GDM1 (cell line): ENCODE measurements at places on chromosomes 12 and 14.
A peak's percentile ranks its signal among the peaks of the same experiment; 100 is the strongest.

- no peak for DNase-seq
Observed at GRCh38 chr12:122174155-122174845, at the start of gene IL31. Gene IL31 (minus strand): TSS chr12:122174221. CDS start chr12:122174172, 49 bp downstream.

DNA sequence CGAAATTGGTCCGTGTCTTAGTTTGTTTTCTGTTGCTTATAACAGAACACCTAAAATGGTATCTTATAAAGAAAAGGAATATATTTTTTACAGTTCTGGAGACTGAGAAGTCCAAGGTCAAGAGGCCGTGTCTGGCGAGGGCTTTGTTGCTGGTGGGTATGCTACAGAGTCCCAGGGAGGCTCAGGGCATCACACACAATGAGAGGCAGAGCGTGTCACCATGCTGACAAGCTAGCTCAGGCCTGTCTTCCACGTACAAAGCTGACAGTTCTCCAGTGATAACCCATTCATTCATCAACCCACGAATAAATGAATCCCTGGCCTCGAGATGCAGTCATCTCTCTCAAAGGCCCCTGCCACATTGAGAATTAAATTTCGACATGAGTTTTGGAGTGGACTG is 56.7 kb upstream of the AEBP2 start:
- DNase-seq, result no peak

DNA sequence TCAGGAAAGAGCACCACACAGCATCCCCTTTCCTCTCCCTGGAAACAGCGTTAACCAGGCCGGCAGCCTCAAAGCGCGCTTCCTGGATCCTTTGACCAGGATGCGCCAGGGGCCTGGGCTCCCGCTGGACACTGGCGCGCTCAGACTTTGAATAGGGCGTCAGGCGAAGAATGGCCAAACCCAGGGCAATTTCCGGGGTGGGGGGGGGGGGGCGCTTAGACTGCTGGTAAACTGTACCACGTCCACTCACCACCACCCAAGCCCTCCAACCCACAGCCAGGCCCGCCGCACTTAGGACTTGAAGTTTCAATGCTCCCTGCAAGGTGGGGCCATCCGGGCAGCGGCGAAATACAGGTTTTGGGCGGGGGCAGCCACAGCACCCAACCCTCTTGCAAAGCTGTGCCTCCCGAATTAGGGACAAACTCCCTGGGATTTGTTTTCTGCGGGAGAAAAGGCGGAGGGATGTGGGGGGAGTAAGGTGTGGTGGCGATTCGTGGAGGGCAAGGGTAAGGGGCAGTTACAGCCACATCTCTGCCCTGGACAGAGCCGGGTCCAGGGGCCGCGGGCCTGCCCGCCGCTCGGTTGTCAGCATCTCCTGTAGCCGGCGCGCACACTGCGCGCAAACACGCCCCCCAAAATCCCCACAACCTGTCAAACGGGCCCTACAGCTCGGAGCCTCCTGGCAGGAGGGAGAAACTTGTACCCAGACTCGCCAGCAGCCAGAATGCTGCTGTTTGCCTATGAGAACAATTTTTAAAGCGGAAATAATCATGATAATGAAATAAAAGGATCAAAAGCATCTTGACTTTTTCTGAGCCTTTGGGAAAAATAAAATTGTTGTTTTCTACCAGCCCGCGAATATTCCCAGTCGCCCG is 958 bp downstream of the RTN1 start:
- no peak for DNase-seq

DNA sequence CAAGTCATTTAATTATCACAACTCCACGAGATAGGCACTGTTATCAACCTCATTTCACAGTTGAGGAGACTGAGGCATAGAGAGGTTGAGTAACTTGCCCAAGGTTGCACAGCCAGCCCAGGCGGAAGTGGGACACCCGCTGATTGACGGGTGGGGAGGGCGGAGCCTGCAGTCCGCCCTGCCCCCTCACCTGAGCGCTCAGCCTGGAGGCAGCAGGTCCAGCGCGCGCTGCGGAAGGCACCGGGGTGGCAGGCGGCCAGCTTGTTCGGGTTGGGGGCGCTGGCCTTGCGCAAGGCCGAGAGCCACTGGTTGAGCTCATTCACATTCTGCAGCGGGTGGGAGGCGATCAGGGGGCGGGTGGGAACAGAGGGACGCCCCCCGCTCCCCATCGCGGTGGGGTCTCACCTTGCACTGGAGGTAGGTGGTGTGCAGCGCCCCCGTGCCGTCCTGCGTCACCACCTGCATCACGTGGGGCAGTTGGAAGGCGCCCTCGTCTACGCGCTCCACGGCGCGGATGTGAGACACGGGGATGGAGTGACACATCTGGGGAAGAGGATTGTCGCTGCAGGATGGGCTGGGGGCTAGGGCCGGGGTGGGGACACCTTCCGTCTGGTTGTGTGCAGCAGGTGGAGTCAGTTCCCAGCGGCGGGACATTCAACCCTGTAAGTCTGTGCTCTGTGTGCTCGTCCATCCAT is 31.7 kb downstream of the RASAL1 start:
- DNase-seq, result no peak

DNA sequence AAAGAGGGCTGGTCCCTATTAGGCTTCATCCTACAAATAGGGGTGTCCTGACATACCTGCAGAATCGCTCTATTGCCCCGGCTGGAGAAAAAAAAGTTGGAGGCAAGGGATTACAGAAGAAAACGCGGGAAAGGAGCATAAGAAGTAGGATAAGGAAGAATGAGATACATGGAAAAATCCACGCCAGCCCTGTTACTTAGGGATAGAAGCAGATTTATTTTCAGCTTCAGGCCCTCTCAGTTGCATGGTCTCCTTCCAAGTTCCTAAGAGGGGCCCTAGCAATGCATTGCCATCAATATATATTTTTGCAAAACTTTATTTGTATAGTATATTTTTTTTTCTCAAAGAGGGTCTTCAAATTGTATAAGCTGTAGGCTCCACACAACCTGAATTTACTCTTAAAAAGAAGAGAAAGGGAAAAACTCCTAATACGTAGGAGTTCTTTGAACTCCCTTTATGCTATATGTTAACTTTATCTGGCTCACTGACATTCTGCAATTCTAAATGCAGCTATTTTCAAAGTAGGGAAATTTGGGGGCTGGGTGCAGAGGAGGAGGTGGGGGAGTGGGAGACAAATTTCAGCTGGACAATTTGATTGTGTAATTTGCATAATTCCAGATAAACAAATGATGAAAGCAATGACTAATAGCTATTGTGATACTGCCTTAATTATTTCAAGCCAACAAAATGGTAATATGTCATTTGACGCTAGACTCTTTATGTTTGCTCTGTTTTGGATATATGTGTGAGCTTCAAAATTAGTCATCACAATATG is 137.7 kb upstream of the TRHDE start:
- DNase-seq, result no peak

DNA sequence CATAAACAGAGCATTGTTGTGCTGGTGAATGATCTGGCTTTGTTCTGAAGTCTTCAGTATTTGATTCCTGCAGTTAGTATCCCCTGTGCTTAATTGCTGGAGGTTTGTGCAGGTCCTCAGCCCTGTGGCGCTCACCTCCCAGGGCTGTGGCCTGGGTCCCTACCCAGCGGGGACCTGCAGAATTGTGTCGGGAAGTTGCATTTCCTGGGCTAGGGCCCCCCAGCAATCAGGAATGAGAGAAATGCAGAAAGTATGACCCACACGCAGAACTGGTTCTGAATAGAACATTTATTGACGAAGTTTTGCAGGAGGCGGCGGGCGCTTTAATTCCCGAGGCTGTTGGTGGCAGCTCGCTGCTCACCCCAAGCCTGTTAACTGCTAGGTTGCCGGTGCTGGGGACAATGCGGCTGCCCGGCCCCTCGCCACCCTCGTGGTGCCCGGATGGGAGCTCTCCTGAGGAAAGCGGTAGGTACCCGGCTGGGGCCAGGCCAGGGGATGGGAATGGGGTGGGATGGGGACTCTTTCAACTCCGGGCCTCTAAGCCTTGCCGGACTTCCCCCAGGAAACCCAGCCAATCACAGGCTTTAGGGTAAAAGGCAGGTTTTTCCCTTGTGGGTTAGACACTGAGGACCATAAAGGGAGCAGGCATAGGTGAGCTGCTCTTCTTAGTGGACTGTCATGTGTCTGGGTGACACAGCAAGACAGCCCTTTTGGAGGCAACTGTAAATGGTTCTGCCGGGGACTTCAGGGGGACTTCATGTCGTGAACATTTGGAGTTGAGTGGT is 11.6 kb downstream of the PLEKHG3 start:
- no peak for DNase-seq

DNA sequence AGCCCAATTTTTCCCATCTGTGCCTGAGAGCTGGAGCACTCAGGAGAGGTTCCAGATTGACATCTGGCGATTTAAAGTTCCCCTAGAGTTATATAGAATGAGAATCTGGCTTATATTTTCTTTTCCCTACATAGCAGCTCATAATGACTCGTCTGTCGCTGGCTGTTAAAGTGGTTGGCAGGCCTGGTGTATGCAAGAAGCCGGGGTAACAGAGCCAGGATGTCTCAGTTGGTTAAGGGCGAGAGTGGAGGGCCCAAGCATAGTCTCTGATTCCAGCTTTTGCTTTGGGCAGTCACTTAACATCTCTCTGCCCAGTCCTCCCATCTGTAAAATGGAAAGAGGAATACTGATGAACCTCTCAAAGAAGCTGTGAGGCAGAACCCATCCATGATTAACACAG is 751.6 kb downstream of the NOVA1 start:
- no peak for DNase-seq

DNA sequence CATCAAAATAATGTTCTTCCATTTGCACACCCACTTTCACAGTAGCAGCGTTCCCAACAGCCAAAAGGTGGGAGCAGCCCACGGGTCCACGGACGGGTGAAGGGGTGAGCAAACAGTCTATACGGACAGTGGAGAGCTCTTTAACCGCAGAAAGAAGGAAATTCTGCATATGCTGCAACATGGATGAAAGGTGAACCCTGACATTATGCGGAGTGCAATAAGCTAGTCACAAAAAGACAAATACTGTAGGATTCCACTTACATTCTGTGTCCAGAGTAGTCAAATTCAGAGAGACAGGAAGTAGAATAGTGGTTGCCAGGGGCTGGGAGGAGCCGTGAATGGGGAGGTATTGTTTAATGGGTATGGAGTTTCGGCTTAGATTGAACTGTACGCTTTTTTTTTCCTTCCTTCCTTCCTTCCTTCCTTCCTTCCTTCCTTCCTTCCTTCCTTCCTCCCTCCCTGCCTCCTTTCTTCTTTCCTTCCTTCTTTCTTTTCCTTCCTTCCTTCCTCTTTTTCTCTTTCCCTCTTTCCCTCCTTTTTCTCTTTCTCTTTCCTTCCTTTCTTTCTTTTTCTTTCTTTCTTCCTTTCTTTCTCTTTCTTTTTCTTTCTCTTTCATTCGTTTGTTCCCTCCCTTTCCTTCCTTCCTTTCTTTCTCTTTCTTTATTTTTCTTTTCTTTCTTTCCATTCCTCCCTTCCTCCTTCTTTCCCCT is 15.8 kb upstream of the ANKRD9 start:
- peak; percentile 24 for DNase-seq

GRCh38 chr12:13596714-13597113 is 384.7 kb downstream of the GRIN2B start:
- DNase-seq, result no peak

DNA sequence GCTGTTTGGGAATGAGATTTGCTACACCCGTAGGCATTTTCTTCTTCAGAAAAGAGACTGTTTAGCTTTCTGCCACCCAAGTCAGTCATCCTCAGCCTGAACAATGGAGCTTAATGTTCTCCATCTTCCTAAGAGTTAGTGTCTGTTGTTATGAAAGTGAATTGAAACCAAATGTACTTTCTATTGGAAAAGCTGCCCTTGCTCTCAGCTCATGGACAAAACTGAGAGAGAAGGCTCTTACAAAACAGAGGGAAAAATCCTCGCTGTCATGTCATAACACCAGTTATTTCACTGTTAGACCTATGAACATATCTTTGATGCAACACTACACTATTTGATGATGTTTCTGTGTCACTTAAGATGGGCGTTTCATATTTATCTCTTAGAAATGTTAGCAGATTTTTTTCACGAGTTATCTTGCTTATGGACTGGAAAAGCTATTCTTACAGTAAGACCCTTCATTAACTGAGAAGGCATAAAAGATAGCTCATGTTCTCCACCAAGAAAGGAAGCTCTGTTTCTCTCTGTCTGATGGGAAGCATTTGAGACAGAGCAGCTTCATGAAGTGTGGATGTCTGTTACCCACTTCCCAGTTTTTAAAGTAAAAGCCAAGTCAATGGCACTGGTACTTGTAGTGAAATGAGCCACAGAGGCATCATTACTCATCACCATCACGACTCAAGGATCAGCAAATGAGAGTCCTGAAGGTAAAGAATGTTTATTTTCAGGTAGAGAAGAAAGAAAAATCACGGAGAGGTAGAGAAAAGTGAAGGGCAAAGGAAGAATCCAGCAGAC is 483.9 kb downstream of the ZFP36L1 start:
- DNase-seq, result no peak

DNA sequence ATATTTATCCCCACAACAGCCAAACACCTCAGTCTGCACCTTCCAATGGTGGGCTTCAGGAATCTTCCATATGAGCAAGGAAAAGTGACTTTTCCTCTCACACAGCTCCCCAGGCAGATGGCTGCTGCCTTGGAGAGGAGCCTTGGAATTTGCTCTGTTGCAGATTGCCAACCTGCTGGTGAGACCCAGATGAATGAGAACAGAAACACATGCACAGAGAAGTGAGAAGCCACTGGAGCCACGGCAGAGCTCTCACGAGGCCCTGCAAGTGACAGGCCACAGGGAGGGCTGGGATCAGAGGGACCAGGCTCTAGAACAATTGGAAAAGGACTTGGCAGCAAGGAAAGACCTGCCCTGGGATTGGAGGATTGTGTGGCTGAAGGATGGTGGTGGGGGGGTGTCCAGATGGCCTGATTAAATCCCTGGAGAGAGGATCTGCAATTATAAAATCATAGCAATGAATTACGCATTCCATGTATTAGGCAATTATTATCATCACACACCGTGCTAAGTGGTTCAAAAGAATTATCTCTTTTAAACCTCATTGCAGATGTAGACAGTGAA is 84.9 kb upstream of the PWP1 start:
- DNase-seq, result no peak

DNA sequence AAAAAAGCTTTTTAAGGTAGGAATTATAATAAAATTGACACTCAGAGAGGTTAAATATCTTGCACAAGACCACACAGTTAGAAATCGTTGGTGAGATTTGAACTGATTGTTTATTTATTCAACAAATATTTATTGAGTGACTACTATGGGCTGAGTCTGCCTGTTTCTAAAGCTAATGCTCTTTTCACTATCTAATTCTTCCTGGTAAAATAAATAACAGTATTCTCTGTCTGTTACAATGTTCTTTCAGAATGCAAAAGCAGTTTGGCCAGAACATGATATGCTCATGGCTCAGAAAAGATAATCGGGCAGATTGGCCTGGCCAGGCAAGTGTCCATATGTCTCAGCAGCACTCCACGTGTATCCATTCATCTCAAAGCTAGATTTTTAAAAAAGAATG is 82.0 kb downstream of the BTG1 start:
- DNase-seq, result no peak

- no peak for DNase-seq
Observed at GRCh38 chr14:57346741-57347140, 43.6 kb upstream of the NAA30 start.

- no peak for DNase-seq
Observed at GRCh38 chr12:2347844-2348481, 295.2 kb downstream of the CACNA1C start.
